ENCODE measurements at places on chromosomes 7 and 10.

DNA sequence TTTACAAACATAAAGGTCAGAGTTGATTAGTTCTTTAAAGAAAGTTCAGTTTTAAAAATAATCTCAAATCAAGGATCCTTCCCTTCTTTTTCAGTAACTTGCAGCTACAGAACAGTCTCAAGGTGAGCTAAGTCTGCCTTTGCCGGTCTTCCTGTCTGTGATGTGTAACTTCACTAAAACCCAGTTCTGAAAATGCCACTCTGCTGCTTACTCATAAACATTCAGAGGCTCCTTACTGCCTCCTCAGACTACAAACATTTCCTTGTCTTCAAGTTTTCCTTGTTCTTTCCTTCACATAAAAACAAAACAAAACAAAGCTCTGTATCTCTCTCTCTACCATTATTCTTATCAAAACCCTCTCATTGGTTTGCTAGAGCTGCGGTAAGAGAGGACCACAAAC is 128.7 kb downstream of the ETV1 start:
- no peak for DNase-seq

DNA sequence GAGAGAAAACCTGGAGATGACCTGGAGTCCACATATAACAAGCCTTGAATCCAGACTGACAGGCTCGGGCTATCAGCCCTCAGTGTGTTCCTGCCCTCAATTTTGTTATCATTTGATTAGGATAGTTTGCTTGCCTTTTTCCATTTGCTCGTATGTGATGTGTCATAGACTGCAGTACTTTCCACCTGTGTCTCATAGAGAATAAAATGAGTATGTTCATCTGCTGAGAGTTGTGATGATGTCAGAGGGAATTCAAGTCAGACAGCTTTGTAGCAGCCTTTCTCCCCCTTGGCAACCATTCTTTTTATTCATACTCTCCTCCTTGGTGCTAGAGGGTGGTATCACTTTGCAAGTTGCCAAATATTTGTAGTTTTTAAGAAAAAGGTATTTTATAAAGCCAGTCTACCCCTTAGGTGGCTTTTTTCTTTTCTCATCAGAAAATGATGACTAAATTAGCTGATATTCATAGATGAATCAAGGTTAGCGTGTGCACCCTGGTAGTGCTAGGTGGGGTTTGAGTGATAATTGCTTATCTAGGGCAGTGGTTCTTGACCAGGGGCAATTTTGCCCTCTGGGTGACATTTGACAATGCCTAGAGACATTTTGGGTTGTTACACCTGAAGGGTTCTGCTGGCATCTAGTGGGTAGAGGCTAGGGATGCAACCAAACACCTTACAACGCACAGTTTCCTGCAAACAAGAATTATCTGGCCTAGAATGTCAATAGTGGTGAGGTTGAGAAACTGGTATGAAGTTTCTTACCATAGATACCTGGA is 5.4 kb downstream of the SGPL1 start:
- DNase-seq: no peak

GRCh38 chr10:98077223-98077622 is 46.8 kb upstream of the CRTAC1 start:
- DNase-seq: no peak

- no peak for DNase-seq
Observed at GRCh38 chr10:71889388-71889987, 38.4 kb upstream of the PSAP start.

Data from GM12878 (cell line).